ENCODE measurements at places on chromosomes 7 and 10.
A peak's percentile ranks its signal among the peaks of the same experiment; 100 is the strongest.

GRCh38 chr7:152910545-152911225 lies 151.1 kb downstream of the ACTR3B start:
- DNase-seq, result no peak

DNA sequence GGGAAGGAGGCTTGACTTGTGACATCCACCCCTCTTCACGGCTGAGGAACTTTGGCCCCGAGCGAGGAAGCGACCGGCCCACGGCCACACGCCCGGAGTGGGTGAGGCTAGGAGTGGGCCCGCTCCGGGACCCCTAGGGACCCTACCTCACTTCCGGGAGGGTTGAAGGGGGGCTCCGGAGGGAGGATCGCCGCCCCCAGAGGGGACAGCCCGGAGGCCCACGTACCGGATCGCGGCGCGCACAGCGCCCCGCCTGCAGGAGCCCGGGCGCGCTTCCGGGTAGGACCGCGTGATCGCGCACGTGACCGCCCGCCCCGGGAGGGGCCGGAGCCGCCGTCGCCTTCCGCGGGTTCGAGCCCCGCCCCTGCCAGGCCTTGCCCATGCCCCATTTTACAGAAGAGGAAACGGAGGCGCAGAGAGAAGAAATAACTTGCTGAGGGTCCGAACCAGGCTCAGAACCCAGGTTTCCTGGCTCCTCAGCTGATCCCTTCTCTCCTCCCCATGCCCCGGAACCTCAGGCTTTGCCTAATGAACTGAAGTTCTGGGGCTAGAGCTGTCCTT lies at the start of gene HPS1:
TSS of gene HPS1 (minus strand) at position 275 of the 561 bp plus-strand sequence. CDS start 3,695 bp downstream, outside the sequence.
- peak; percentile 86 for DNase-seq

GRCh38 chr10:48983648-48984351 lies 44.2 kb upstream of the LRRC18 start:
- no peak for DNase-seq

DNA sequence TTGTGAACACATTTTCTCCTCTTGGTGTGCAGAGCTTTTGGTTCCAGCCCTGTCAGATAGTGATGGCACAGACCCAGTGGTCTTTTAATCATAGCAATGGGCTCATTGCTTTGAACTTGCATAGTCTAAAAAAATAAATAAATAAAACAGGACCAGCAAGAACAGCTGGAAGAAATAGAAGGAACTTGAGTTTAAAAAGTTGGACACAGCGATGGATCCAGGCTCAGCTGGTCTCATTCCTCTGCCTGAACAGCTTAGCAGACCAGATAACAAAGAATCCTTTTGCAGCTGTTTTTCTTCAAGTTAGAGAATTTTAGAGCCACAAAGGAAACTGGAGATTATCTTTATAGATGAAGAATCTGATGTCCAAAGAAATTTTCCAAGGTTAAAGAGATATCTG lies 1005.6 kb downstream of the LRMDA start:
- DNase-seq, result no peak

GRCh38 chr7:148983200-148984146 lies 44.8 kb downstream of the PDIA4 start:
- DNase-seq, result peak; percentile 74

DNA sequence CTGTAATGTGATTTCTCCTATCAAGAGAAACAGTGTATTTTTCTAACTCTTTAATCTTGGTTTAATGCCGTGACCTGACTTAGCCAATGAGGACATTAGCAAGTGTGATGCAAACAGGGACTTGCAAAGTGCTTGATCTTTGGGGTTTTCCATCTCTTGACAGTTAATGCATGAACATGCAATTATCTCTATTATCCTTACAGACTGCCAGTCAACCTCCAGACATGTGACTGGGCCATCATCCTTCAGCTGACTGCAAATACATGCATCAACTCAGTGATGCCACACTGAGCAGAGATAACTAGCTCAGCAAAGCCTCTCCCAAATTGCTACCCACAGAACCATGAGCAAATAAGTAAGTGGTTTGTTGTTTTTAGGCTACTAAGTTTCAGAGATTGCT lies 409.6 kb downstream of the GPAM start:
- no peak for DNase-seq

- DNase-seq, result peak; percentile 16
Observed at GRCh38 chr10:110357252-110357780, 52.6 kb upstream of the SMNDC1 start.

DNA sequence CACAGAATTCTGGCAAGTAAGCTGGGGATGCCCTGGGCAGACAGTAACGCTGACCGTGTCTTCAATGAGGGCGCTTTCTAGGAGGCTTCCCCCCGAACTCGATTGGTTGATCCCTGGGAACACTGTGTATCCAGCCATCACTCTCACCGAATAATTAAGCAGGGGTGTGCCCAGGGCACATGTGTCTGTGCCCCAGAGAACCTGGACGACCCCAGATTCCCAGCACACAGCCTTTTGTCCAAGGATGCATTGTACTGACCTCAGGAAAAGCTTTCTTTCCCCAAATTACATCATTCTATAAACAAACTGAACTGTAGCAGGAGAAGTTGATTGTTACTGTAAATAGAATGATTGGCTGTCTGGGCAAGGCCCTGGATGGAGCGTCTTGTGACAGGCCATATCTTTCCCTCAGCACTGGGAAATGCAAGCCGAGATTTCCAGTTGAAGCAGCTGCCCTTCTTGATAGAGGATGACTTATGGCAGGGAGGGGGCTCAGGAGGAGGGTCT lies 6.6 kb upstream of the DEPP1 start:
- DNase-seq, result no peak

DNA sequence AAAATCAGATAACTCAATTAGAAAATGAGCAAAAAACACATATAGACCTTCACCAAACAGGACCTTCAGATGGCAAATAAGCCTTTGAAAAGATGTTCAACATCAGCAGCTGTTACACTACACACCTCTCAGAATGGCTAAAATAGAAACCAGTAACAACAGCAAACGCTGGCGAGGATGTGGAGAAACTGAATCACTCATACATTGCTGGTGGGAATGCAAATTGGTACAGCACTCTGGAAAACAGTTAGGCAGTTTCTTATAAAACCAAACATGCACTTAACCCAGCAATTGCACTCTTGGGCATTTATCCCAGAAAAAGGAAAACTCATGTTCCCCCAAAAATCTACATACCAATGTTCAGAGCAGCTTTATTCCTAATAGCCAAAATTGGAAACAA lies 37.7 kb upstream of the SMARCD3 start:
- no peak for DNase-seq

- no peak for DNase-seq
Observed at GRCh38 chr7:50553973-50554372, 11.2 kb downstream of the DDC start.

DNA sequence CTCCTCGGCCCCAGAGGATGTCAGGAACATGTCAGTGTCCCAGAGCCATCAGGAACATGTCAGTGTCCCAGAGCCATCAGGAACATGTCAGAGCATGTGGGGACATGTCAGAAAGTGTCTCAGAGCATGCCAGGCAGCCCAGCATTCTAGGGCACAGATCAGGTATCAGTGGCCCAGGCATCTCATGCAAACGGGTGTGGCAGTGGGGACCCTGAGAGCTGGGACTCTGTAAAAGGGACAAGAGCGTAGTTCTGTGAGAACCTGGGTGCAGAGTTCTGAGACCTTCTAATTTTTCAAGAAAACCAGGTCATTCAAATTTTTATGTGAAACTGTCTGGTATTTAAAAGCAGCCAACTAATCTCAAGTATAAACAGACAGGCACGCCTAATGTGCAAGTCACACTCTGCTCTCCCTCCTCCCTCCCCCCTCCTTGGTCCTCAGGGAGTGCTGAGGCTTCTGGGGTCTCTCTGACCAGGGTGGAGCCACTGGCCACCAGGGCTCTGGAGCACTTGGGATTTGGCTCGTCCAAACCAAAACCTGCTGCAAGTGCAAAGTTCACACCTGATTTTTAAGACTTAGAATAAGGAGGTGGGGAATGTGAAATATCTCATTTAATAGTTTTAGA lies 64.6 kb downstream of the ALOX5 start:
- DNase-seq, result no peak

- DNase-seq, result no peak
Observed at GRCh38 chr10:125023255-125023654, 81.3 kb downstream of the ZRANB1 start.

DNA sequence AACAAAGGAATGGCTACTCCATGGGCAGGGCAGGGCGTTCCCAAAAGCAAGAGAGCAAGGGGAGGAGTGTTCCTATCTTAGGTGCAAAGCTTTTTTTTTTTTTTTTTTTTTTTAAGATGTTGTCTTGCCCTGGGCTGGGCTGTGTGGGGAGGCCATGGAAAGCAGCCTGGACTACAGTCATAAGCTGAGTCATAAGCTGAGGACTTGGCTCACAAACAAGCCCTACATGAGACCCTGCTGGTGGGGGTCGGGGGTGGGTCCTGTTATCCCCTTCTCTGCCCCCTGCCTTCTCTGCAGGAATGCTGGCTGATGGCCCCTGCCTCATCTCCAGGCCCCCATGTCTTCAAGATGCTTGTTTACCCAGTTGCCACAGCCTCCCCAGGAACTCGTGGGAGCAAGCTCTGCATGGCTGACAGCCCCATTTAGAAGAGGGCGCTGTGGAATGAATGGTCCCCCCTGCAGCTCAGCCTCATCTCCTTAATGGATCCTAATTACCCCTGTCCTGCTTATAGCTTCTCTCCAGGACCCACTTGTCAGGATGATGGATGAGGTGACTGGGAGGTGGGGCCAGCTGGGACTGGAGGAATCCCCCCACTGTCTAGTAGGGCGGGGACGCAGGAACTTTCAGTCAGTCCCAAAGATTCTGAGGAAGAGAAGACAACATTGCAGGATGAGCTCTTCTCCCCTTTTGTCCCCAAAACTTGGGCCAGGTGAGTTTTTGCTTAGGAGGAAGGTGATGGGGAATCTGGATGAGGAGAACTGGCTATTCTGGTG lies 340.8 kb upstream of the PODXL start:
- no peak for DNase-seq

DNA sequence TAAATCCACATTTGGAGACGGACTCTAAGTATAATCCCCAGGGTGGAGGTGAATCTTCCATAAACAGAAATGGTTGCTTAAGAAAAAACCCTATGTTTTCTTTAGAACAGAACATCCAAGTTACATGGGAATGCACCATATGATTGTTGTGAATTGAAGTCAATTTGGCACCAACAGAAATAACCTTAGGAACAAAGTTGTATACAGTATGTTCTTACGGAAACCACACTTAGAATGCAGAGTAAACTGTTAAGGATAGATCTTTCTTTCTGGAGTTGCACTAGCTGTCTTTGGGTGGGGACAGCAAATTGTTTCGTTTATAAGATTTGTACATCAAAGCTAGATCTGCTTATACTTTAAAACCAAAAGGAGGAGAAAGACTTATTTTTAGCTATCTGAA lies 316.4 kb downstream of the PTEN start:
- DNase-seq, result no peak

DNA sequence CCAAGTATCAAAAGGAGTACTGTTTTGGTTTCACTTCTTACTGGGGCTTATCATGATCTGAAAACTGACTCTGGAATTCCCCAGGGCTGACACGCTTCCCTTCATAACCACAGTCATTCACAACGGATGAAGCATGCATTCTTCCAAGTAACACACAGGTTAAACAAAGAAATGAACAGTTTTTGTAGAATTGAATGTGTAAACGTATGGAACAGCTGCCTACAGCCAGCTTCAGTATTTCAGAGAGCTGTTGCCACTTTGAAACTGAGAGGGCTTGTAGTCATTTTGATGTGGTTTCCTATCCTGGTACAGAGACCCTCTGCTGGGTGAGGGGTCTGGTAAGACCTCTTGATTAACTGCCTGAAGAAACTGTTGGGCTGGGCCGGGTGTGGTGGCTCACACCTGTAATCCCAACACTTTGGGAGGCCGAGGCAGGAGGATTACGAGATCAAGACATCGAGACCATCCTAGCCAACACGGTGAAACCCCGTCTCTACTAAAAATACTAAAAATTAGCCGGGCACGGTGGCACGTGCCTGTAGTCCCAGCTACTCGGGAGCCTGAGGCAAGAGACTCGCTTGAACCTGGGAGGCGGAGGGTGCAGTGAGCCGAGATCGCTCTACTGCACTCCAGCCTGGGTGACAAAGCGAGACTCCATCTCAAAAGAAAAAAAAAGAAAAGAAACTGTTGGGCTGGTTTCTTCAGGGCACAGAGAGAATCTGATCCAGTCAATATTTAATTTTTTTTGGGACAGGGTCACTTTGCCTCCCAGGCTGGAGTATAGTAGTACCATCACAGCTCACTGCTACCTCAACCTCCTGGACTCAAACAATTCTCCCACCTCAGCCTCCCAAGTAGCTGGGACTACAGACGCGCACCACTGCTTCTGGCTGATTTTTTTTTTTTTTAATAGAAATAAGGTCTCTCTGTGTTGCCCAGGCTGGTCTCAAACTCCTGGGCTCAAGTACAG lies 4.7 kb downstream of the NFE2L3 start:
- DNase-seq, result peak; percentile 62

GRCh38 chr7:157474685-157475084 lies 137.9 kb downstream of the DNAJB6 start:
- DNase-seq, result no peak

DNA sequence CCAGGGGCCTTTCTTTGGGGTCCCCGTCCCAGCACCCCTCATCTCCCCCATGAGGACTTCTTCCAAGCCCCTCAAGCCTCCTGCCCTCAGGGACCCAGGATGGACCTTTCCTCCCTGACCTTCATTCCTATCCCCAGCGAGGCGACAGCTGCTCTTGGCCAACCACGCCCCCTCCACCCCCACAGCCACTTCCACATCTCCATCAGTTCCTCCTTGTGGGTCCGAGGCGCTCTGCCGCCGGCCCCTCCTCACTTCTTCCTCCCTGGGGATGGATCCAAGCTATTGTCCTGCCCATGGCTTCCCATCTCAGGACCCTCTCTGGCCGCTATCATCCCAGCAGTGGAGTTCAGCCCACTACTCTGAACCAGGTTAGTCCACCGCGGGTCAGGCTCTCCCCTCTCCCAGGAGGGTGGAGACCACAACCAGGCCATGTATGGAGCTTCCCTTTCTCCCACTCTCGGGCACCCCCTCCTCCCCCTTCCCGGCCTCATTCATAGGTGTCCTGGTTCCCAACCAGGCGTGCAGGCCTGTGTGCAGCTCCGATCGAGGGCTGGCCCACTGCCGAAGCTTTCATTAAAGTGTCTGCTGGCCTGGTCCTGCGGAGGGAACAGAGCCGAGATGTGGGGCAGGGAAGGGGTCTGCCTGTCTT lies 1.7 kb upstream of the SH2B2 start:
- DNase-seq, result no peak

DNA sequence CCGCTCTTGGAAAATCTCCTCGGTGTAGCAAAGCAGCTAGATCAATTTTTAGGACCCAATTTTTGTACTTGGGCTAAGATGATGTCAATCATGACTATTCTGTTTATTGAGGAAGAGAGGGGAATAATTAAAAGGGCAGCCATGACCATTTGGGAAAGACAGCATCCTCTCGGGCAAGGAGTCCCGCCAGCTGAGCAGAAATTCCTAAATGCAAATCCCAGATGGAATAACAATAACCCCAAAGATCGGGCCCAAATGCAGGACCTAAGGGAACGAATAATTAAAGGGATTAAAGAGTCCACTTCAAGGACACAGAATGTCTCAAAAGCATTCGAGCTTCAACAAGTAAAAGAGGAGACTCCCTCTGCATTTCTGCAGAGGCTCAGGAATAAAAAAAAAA lies 18.7 kb downstream of the COL17A1 start:
- no peak for DNase-seq

DNA sequence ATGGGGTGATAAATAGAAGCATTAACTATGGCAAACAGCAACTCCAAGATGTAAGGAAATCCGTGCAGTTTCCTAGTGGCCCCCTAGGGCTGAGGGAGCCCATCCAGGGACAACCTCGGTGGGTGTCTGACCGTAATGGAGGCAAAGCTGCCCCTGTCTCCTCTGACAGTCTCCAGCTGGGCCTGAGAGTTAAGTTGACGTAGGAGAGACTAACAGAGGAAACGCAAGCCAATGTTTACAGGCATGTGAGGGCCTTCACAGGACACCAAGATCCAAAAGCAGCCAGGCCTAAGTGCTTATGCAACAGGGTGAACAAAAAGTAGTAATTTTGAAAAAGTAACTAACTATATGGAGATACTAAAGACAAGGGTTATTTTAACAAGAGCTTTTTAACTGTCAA lies 330.0 kb upstream of the C7orf33 start:
- DNase-seq, result no peak
